ENCODE measurements at places on chromosomes 7 and 10. TPM values are rescaled to one million over a fixed set of nuclear protein-coding genes. Genes with fewer than 3 reads are reported as not detected.

- H3K27ac ChIP-seq, result no peak overlapping the region
- no peak overlapping the region for H3K4me3 ChIP-seq
- H3K27me3 ChIP-seq, result no peaks in the 10 kb centered on the region
Measured at GRCh38 chr10:121774813-121775212, 153.0 kb downstream of the ATE1 start.

DNA sequence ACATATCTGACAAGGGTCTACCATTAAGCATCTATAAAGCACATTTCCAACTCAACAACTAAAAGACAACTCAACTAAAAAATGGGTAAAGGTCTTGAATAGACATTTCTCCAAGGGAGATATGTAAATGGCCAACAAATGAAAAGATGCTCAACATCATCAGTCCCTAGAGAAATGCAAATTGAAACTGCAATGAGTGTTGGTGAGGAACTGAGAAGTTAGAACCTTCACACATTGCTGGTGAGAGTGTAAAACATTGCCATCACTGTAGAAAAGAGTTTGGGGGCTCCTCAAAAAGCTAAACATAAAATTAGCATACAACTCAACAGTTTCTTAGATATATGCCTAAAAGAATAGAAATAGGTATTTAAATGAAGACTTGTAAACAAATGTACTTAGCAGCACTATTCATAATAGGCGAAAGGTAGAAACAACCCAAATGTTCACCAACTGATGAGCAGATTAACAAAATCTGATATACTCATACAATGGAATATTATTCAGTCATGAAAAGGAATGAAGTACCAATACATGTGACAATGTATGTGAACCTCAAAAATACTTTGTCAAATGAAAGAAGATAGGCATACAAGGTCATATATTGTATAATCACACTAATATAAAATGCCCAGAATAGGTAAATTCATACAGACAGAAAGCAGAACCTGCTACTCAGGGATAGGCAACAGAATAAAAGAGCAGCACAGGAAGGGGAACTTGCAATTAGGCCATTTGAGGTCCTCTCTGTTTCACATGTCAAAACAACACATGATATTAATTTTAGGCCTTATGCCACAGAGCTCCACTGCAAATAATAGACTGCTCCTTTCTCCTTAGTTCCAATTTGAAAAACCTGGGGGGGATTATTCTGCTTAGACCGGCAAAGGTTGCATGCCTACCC is 10.6 kb upstream of the LRRC72 start:
- no peak overlapping the region for H3K27ac ChIP-seq
- H3K36me3 ChIP-seq, result no peaks in the 10 kb centered on the region
- H3K4me1 ChIP-seq, result no peaks in the 10 kb centered on the region
- no peaks in the 10 kb centered on the region for H3K27me3 ChIP-seq
- DNase-seq, result no peak

DNA sequence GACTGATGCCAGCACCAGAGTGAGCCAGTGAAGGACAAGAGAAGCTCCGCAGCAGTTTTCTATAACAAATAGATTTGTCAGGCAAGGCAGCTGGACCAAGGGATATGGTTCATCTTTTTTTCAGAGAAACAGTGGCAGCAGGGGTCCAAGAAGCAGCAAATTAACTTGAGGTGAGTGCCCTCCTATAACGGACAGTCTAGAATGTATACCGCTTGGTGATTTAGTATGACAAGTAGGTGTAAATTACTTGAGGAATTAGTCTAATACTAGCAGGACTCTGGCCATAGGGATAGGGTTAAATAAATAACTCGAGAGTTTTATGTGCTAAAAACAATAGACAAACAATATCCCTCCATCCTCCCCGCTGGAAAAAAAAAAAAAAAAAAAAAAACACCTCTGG is 153.0 kb upstream of the WNT16 start:
- no peak for DNase-seq
- H3K4me3 ChIP-seq, result no peak overlapping the region
- H3K27ac ChIP-seq, result no peak overlapping the region
- no peaks in the 10 kb centered on the region for H3K27me3 ChIP-seq

GIMAP2 gene
- total RNA-seq, result 226 TPM

DNA sequence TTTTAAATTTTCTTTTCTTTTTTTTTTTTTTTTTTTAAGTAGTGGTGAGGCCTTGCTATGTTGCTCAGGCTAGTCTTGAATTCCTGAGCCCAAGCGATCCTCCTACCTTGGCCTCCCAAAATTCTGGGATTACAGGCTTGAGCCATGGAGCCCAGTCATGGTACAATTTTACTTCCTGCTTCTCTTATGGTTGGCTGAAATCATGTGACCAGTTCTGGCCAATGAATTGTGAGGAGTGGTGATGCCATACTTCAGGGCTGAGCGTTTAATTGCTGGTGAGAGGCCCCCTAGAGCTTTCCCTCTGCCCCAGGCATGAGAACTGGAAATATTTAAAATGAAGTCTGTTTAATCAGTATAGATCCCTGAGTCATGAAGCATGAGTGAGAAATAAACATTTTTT is 22.2 kb upstream of the BAIAP2L1 start:
- no peak for DNase-seq
- H3K4me1 ChIP-seq, result no peaks in the 10 kb centered on the region
- no peak overlapping the region for H3K27ac ChIP-seq

GRCh38 chr10:17590969-17591645 is 26.1 kb downstream of the HACD1 start:
- H3K4me3 ChIP-seq, result no peak overlapping the region
- H3K27ac ChIP-seq, result no peak overlapping the region
- no peak for DNase-seq
- H3K4me1 ChIP-seq, result no peaks in the 10 kb centered on the region
- no peaks in the 10 kb centered on the region for H3K27me3 ChIP-seq
